ENCODE measurements at places on chromosomes 3 and 15.
A peak's percentile ranks its signal among the peaks of the same experiment; 100 is the strongest.

GRCh38 chr15:78059110-78059839 lies 18.2 kb downstream of the TBC1D2B start:
- no peak for DNase-seq

DNA sequence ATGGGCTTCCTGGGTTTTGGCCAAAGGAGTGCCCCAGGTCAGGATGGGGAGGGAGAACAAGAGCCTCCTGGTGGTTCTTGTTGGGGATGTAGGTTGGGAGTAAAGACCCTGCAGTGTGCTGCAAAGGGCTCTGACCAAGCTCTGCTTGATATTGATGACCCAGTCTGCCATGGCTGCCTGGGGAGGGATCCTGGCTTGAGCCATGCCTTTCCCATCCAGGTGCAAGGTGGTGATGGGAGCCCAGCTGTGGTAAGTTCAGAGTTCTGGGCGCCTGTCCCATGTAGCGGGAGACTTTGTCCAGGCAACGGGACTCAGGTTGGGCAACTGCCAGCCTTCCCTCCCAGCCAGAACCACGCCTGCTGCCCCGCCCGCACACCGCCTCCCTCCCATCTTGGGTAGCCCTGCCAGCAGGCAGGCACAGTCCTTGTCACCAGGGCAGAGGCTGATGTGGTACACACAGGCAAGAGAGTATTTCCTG lies 2.6 kb downstream of the GNAI2 start:
- peak; percentile 96 for DNase-seq

GRCh38 chr3:184016169-184016570 lies 1.5 kb downstream of the ABCC5 start:
- no peak for DNase-seq

- peak; percentile 58 for DNase-seq
Observed at GRCh38 chr3:124784686-124785382, 54.6 kb downstream of the UMPS start.

DNA sequence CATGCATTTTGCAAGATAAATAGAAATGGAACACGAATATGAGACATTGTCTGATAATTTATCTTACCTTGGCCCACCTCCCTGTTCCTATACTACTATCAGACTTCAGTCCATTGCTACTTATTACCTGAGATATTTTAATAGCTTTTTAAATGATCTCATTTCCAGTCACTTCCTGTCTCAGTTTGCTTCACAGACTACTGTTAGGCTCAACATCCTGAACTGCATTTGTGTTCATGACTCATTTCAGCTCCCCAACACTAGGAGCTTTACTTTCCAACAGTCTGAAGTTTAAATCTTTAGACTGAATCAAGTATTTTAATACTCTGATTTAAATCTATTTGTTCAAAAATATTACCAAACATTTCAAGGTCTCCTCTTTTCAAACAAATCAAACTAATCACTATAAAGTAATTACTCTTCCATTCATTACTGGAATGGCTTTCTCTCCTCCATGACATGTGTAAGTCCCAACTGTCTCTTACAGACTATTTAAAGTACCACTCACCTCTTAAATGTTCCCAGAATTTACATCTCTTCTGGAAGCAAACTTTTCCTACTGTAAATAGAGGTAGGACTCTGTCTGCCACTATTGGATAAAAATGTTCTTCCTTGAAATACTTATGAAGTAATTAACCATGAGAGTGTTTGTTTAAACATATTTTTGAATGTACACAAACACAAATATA lies 1277.6 kb downstream of the ZPLD1 start:
- DNase-seq: no peak

- no peak for DNase-seq
Observed at GRCh38 chr15:56805466-56806147, 72.3 kb upstream of the ZNF280D start.

DNA sequence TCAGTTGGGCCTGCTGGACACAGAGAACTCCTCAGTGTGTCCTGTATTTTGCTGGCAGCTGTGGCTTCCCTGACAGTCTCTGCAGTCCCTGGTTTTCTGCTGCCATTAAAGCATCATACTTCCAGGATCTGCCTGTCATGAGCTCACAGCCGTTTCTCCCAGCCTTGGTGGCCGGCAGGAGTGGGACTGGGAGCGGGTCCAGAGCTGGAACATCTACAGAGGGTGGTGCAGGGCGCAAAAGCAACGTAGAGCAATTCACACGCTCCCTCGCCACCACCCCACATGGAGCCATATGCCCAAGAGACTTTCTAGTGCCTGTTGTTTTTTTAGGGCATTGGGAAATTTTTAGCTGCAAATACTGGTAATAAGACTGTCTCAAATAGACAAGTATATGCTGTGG lies 33.6 kb downstream of the ABTB1 start:
- peak; percentile 64 for DNase-seq

DNA sequence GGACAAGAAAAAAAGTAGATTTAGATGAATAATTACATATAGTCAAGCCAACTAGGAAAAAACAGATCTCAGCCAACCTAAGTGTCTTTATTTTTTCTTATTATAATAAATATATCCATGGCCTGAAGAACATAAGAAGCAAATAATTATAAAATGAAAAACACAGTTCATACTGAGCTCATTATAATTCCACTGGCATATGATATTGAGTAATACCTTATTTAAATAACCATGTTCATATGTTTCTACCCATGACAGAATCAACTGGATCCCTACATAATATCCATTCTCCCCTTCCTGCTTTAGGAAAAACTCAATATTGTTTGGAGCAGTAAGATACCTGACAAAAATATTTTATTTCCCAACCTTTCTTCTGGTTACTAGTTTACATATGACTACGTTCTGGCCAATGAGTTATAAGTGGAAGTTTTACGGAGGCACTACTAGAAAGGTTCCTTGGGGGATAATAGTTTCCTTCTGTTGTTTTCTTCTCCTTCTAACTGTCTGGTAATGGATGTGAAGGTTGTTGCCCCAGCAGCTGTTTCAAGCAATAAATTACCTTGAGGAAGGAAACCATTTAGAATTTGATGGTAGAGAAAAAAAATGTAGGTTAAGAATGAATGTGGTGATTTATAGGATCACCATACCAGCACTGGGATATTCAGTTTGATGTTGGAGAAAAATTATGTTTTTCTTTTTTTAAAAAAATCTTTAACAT lies 184.1 kb upstream of the MBNL1 start:
- no peak for DNase-seq

GRCh38 chr3:176964661-176965060 lies 232.6 kb downstream of the TBL1XR1 start:
- no peak for DNase-seq

DNA sequence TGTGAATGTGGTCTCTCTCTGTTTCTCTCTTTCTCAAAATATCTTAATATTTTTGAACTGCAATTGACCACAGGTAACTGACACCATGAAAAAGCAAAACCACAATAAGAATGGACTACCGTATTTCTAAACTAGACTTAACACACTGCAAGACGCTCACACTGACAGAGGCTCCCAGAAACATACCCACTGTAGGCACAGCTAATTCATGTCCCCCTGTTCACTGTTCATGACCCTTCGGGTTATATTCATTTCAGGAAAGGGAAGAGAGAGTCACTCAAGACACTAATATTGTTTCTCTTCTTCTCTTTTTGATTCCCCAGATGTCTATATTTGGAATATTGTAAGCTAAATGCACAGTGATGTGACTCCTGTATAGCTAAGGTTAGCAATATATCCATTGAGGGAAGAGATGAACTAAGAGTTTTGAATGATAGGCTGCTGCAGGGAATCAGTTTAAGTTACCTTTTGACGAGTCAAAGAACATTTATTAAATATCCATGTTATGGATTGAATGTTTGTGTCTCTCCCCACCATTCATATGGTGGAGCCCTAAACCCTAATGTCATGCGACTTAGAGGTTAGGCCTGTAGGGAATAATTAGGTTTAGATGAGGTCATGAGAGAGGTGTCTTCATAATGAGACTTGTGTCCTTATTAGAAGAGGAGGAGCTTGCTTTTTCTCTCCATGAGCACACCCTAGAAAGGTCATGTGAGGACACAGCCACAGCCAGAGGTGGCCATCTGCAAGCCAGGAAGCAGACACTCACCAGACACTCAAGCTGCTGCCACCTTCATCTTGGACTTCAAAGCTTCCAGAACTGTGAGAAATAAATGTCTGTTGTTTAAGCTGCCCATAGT lies 216.6 kb upstream of the GRM7 start:
- no peak for DNase-seq

GRCh38 chr15:39720621-39721611 lies 61.7 kb downstream of the FSIP1 start:
- no peak for DNase-seq

- DNase-seq: no peak
Observed at GRCh38 chr3:171935261-171936123, 92.3 kb downstream of the TMEM212 start.

GRCh38 chr3:188950832-188951489 lies 220.8 kb upstream of the TPRG1 start:
- peak; percentile 94 for DNase-seq

GRCh38 chr15:82830427-82831173 lies 21.2 kb downstream of the WHAMM start:
- DNase-seq: no peak

DNA sequence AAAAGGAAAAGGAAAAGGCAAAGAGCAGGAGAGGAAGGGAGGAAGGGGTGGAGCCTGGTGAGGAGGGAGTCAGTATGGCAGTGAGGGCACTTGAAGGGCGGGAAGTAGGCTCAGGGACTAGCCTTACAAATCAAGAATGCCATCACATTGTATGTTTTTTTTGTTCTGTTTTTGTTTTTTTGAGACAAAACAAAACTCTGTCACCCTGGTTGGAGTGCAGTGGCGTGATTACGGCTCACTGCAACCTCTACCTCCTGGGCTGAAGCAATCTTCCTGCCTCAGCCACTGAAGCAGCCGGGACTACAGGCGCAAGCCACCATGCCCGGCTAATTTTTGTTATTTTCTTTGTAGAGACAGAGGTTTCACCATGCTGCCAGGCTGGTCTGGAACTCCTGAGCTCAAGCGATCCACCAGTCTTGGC lies 10.5 kb upstream of the PIK3CB start:
- no peak for DNase-seq

- no peak for DNase-seq
Observed at GRCh38 chr3:113516115-113516505, 1.2 kb upstream of the SPICE1 start.

DNA sequence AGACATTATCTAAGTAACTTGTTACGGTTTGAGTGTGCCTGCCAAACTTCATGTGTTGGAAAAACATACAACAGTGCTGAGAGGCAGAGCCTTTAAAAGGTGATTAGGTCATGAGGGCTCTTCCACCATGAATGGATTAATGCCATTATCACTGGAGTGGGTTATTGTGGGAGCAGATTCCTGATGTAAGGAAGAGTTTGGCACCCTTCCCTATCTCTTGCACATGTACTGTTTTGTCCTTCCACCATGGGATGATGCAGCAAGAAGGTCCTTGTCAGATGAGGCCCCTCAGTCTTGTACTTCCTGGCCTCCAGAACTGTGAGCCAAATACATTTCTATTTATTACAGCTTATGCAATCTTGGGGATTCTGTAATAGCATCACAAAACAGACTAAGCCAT lies 413.9 kb downstream of the EPHA3 start:
- no peak for DNase-seq

GRCh38 chr15:73127302-73127936 lies 75.2 kb downstream of the NEO1 start:
- no peak for DNase-seq

DNA sequence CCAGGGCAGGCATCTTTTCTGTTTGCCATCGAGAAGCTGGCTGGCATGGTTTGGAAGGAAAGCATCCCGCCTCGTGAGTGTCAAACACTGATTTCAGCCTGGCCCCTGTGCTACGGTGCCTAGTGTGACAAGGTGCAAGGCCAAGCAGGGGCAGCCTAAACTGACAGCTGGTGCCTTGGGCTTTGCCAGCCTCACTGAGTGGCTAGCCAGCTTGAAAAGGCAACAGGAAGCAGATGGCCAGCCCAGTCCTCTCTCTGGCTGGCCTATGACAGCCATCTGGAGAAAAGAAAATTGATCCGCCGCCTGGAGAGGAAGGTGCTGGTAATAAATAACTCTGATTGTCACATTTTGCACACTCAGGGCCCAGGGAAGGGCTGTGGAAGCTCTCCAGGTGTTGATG lies 52.2 kb downstream of the C3orf85 start:
- no peak for DNase-seq

GRCh38 chr3:107945417-107946094 lies 145.3 kb downstream of the CD47 start:
- DNase-seq: no peak
